Glomerular endothelial cell (primary cell): ENCODE measurements at places on chromosomes 12 and 14. TPM values are rescaled to one million over a fixed set of nuclear protein-coding genes. Genes with fewer than 3 reads are reported as not detected.

Gene SLC11A2
- 21.2 and 26.6 TPM in 2 replicates for total RNA-seq

Gene ZNF891
- total RNA-seq = 0.39 and 1.7 TPM in 2 replicates

Gene MIP
- 0.15 TPM in 1 of 2 replicates, not detected in the other for total RNA-seq

Gene PKP2
- total RNA-seq = 0.19 and 1.5 TPM in 2 replicates

Gene GLT8D2
- 2.3 and 3.8 TPM in 2 replicates for total RNA-seq

Gene PRPH
- 1.5 TPM in 1 of 2 replicates, not detected in the other for total RNA-seq

Gene SOX5
- 1.5 and 2.2 TPM in 2 replicates for total RNA-seq

Gene GRIP1
- total RNA-seq = 0.39 and 0.88 TPM in 2 replicates

Gene TAS2R10
- 0.15 and 1.1 TPM in 2 replicates for total RNA-seq

Gene SERPINA12
- total RNA-seq = not detected in 2 replicates

Gene KLHL33
- total RNA-seq = not detected in 2 replicates

Gene PLEKHG7
- not detected in 2 replicates for total RNA-seq

Gene PAX9
- 0.18 and 0.34 TPM in 2 replicates for total RNA-seq

Gene KRT3
- 0.18 TPM in 1 of 2 replicates, not detected in the other for total RNA-seq

Gene OR10AD1
- not detected in 2 replicates for total RNA-seq

Gene OVCH1
- not detected in 2 replicates for total RNA-seq
